Activated CD8-positive, alpha-beta T cell treated with anti-CD3 and anti-CD28 coated beads, Interleukin-2, amount 10 ng/mL, durations not matched to agents 7 days and 5 days (primary cell): ENCODE measurements at places on chromosomes 4 and X. TPM values are rescaled to one million over a fixed set of nuclear protein-coding genes. Genes with fewer than 3 reads are reported as not detected.

DNA sequence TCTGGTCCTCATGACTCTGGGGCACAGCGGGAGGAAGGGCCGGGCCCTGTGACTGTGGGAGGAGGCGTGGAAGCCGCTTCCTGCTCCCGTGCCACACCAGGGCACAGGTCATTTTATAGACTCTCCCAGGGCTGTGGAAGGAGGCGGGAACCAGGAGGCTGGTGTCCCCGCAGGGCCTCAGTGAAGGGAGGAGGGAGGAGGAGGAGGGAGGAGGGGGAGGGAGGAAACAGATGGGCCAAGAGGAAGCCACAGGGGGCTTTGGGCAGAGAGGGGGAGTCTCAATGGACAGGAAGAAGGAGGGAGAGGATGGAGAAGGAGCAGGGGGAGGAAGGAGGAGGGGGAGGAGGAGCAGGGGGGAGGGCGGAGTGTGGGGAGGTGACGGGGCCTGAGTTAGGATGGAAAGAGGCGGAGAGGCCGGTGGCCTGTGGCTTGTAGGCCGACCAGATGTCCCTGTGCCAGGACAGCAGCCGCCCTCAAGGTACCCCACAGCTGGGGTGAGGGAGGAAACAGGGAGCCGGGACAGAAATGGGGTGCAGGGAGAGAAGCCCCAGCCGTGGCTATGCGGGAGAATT, 6.2 kb upstream of the PLCXD1 start:
- no peak for DNase-seq

GRCh38 chr4:96483308-96484030, 643.6 kb downstream of the PDHA2 start:
- DNase-seq, result no peak

DNA sequence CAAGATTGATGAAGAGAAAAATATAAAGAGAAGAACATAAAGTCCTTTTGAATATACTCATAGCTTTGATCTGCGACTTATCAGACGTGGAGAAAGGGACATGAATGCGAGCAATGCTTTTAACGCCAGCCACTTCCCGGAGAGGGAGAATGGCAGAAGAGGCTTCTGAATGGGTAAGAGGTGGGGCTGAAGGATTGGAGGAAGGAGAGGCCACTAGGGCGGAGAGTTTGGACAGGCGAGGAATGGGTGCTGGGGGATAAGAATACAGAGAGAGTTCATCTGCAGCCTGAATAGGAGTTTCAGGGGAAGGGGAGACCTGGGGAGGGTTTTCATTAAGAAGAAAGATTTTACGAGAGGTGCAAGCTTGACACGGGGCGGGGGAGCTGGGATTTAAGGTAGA, 2534.9 kb downstream of the PCDH7 start:
- no peak for DNase-seq

GRCh38 chr4:160247091-160247656, 1144.3 kb downstream of the RAPGEF2 start:
- DNase-seq, result no peak

GRCh38 chr4:39597695-39598381, 40.8 kb downstream of the SMIM14 start:
- no peak for DNase-seq

DNA sequence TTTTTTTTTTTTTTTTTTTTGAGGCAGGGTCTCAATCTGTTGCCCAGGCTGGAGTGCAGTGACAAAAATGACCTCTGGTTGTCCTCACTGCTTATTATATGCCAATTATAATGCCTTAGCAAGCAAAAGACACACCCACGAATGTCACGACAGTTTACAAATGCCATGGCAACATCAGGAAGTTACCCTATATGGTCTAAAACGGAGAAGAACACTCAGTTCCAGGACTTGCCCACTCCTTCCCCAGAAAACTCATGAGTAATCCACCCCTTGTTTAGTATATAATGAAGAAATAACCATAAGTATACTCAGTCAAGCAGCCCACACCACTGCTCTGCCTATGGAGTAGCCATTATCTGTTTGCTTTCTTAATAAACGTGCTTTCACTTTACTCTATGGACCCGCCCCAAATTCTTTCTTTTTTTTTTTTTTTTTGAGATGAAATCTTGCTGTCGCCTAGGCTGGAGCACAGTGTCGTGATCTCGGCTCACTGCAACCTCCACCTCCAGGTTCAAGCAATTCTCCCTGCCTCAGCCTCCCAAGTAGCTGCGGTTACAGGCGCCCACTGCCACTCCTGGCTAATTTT, 106.2 kb downstream of the SMIM20 start:
- no peak for DNase-seq

DNA sequence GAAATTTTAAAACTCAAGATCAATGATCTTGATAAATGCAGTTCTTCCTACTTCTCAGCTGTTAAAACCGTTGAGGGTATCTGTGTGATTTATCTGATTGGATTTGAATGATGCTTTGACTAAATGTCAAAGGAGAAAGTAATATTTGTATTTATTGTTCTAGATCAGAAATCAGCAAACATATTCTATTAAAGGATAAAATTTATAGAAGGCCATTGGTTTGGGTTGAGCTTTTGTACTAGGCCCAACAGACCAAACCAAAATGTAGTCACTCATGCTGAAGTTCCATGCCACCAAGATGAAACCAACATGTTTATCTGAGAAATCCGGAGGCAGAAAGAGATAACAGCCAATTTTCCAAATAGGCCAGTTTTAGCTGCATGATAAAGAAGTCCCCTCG, 64.5 kb upstream of the BMP2K start:
- no peak for DNase-seq

DNA sequence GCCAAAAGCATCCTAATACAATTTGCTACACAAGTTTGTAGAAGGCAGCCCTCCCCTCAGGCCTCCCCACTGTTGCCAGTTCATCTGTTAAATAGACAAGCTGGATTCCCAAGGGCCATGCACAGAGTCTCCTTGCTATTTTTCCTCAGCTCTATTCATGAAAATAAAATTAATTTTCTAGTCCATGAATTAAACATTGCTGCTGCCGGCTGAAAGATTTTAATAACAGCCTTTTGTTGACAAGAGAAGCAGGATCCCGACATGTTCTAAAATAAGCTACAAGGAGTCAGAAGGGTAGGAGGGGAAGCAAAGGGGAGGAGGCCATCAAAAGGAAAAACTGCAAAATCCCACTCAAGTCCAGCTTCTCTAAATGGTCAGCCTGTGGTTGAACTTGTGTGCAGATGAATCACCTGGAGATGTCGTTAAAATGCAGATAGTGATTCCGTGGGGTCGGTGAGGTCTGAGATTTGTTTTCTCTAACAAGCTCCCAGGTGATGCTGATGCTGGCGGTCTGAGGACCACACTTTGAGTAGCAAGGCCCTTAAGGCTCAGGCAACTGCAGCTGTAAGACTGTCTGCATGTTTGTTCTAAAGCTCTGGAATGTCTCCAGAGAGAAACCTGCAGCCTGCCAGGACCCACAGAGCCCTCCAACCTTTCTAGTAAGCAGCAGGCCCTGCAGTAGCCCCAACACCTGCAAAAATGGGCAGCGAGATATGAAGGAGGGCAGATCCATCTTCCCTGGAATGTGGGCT, 9.4 kb downstream of the SCD5 start:
- DNase-seq, result no peak

DNA sequence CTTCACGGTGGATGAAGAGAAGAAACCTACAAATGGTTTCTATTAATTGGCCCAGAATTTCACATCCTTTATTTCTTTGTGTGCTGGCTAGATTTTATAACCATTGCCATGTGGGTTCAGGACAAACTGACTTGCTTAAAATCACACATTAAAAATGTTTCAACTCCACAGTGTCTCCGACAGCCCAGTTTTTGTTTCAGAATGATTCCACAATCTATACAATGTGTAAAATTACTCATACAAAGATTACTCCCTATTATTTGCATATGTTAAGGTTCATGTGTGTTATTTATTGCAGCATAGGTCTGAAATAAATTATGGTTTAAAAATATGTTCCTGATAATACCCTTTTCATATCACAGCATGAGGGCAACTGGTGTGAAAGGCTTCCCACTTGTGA, 20.6 kb downstream of the DCHS2 start:
- no peak for DNase-seq

DNA sequence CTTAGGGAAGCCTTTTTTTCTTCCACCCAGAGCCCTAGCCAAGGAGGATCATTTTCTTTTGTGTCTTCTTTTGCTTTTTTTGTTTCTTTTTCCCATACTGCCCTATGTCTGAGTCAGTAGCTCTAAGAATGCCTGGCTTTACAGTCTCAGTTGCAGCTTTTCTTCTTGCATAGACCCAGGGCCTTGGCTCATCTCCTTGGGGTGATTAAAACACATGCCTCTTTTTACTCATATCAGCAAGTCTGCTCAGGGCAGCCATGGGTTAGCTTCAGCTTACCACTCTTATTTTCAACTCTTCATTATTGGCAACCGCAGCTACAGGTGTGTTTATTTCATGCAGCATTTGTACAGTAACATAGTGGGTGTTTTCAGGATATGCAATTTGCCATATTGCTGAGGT, 196.5 kb downstream of the STK32B start:
- no peak for DNase-seq

DNA sequence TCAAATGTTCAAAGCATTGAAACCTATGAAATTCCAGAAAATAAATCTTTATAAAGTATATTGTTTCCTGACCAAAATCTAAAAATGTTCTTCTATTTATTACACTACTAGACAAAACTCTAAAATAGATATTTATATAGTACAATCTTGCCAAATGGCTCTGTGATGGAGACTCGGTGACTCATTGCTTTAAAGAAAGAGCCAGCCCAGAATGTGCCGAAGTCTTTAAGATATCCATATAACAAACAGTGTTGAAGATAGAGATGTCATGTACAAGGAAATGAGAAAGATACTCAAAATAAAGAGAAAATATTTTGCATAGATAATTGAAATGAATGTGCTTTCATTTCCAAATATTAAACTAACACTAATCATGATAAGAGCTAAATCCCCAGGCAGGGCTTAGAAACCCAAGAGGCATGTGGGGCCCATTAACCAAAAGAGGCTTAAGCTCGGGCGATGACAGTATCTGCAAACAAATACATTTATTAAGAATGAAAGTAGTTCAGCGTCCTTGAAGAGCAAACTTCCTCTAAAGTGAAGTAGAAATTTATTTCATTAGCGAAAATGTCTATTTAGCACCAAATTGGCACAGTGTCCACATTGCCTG, 102.1 kb upstream of the FAM9B start:
- DNase-seq, result no peak

DNA sequence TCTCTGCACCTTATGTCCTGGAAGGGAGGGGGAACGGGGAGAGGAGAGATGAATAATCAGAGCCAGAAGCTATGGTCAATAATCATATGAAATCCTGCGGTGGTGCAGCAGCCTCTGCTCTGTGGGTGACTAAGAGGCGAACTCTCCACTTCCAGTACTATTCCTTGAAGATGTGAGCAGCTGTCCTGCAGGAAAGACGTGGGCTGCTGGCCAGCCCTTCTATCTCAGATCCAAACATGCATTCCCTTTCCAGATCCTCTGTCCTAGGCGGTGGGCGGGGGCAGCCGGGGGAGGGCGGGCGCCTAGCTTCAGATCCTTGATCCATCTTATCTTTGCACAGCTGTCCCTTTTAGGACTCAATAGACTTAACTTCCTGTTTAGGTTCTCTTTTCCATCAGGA, 34.5 kb downstream of the SPINK2 start:
- no peak for DNase-seq

DNA sequence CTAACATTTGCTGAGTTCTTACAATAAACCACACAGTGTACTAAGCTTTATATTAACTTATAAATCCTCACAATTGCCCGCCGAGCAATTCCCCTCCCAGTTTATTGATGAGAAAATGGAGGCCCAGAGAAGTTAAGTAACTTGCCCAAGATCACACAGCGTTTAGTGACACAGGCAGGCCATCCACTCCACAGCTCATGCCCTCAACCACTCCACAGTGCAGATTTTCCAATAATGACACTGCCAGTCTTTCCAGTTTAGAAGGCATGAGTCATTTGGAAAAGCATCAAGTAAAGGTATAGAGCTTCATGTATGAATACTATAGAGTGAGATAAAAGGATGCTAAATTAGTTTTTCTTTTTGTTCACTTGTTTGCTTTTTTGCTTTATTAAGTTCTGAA, 208.5 kb downstream of the CAMK2D start:
- DNase-seq, result no peak

- no peak for DNase-seq
Measured at GRCh38 chr4:171985129-171985528, 171.9 kb downstream of the GALNTL6 start.

DNA sequence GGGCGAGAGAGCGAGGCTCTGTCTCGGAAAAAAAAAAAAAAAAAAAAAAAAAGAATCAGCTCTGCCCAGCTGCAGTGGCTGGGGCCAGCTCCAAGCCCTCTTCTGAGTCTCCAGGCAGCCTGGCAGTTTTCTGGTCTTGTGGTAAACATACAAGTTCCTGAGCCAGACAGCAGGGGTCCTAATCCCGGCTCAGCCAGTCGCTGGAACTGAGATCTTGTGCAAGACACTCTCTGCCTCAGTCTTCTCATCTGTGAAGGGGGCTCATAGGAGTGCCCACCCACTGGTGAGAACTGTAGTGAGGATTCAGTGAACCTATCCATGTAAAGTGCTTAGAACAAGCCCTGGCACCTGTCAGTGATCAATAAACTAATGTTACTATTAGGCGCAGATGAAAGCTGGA, 41.8 kb downstream of the C4orf50 start:
- no peak for DNase-seq

Gene LGI2
- not detected for total RNA-seq

Gene CYP4V2
- total RNA-seq, result 16.1 TPM

Gene SLC49A3
- total RNA-seq, result 0.89 TPM

Gene FGFBP2
- total RNA-seq, result 13.0 TPM

Gene CT45A2
- not detected for total RNA-seq

Gene LRAT
- total RNA-seq, result not detected

Gene JADE3
- total RNA-seq, result 0.31 TPM

Gene CT45A3
- total RNA-seq, result not detected

Gene POF1B
- not detected for total RNA-seq
